Cardiac fibroblast (primary cell): ENCODE measurements at places on chromosomes 3 and 15.

GRCh38 chr3:47594792-47595191 is 16.1 kb upstream of the CSPG5 start:
- DNase-seq = no peak

DNA sequence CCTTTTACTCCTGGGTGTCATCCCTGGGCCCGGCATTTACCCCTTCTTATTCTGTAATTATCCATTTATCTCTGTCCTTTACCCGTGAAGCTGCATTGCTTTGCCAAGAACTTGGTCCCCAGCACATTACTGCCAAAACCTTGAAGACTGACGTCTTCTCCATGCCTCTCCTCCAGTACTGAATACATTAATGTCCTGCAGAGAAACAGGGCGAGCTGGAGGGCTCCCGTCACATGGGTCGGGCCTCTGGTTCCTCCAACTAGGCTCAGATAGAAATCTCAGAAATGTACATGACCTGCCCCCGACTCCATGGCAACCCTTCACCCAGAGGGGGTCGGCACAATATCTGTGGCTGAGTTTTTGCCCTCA is 445 bp downstream of the EFCAB12 start:
- no peak for DNase-seq

GRCh38 chr15:51280838-51281237 is 57.6 kb downstream of the CYP19A1 start:
- DNase-seq = no peak

- DNase-seq = no peak
Observed at GRCh38 chr3:24385012-24385615, 109.5 kb downstream of the THRB start.

GRCh38 chr15:61828860-61829513 is 231.3 kb downstream of the VPS13C start:
- DNase-seq = no peak

DNA sequence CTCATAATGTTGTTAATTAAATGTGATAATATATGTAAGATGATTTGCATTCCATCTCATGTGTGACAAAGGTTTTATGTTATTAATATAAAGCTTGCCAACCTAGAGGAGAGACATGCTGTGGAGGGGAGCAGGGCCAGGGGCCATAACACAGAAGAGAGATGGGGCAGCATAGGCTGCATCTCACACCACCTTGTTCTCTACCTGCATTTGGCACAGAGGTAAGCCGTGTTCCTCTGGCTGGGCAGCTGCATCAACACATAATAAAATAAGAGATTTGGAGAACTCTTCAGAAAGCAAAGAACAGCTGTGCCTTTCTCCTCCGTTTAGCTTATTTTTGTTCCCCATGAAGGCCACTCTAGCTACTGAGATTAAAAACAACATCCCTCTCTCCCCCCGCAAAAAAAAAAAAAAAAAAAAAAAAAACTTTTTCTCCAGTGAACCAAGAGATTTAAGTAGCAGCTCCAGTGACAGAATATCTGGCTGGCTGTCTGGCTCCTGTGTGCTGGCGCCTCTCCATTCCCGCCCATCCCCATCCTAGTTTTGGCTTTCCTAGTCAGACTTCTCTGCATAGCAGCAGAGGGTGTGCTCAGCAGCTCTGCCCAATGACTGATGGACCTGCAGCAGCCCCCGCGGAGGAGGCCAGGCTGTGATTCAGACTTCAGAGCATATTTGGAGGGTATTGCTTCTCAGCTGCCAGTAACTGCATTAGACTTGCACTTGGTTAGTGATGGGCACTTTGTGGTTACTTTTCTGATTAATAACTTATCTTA is 52.2 kb upstream of the STXBP5L start:
- DNase-seq = peak; percentile 81

GRCh38 chr3:69364354-69364753 is 21.5 kb downstream of the FRMD4B start:
- peak; percentile 20 for DNase-seq

GRCh38 chr3:118527514-118528044 is 507.1 kb downstream of the IGSF11 start:
- no peak for DNase-seq

DNA sequence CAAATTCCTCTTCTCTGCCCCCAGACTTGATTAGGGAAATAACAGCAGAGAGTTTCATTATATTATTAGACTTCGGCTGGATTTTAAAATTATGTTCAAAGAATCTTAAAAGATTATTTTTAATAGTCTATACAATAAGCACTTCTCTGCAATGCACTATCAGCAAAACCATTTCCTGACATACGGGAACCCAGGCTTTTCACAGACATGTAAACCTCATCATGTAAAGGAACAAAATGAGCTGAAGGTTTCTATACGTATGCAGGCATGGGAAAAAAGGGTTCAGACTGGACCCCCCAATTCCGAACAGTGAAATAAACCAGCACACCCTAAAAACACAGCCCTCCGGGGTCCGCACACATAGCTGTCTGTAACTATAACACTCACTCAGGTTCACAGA is 77.5 kb upstream of the LMOD3 start:
- DNase-seq = no peak

DNA sequence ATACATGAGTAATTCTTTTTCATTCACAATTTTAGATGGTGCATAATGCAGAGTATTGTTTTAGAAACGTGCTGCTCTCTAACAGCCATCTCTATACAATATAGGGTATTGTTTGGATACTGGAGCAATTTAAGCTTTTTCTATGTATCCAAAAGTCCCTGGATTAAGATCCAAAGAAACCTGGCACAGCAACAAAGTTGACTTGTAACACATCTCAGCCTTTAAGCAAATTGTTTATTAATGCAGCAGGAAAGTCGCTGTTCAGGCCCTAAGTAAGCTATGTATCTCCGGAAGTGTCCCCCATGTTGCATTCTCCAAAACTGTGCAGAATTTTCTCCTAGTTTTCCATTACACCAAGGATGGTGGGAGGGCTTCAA is 7.3 kb downstream of the VGLL4 start:
- no peak for DNase-seq

- DNase-seq = no peak
Observed at GRCh38 chr15:39682366-39682765, 100.3 kb downstream of the FSIP1 start.

DNA sequence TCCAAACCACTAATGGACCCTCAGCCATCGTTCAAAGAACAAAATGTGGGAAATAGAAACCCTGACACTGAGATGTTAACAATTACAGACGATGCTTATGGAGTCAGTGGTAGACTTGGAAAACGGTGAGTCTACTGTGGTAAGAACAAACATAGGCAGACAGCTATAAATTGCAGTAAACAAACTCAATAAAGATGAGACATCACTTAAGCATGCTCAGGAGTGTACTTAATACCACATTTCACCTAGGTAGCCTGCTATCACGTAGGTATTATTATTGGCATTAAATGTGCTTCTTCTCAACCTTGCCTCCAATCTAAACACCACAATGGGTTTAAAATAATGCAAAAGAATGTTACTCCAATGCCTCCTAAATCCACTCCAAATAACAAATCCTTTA is 2.5 kb downstream of the OSBPL10 start:
- no peak for DNase-seq

- no peak for DNase-seq
Observed at GRCh38 chr15:78140292-78140691, 8.9 kb upstream of the IDH3A start.

- peak; percentile 8 for DNase-seq
Observed at GRCh38 chr3:154022606-154023005, 98.6 kb upstream of the ARHGEF26 start.

- DNase-seq = peak; percentile 87
Observed at GRCh38 chr15:38072348-38073177, 138.1 kb downstream of the TMCO5A start.

DNA sequence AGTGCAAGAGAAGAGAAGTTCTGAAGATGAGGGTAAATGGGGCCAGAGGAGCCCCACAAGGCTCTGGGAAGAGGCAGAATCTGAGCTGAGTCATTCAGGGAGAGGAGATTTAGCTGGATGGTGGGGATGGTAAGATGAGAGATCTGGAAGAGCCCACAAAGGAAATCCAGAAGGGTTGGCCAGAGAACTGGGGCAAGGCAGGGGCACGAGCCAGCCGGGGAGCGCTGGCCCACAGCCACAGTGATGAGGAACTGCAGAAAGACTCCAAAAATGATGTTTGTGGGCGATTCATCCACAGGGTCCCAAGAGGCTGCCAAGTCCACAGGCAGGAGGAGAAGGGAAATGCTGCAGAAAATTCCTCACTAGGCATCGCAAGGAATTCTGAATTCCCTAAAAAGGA is 75.9 kb upstream of the ATP2B2 start:
- DNase-seq = peak; percentile 5

GRCh38 chr3:152719264-152719663 is 115.7 kb upstream of the P2RY1 start:
- peak; percentile 40 for DNase-seq

GRCh38 chr15:78220713-78221112 is 13.7 kb downstream of the ACSBG1 start:
- no peak for DNase-seq

GRCh38 chr3:160265088-160265487 is 39.9 kb downstream of the C3orf80 start:
- no peak for DNase-seq

DNA sequence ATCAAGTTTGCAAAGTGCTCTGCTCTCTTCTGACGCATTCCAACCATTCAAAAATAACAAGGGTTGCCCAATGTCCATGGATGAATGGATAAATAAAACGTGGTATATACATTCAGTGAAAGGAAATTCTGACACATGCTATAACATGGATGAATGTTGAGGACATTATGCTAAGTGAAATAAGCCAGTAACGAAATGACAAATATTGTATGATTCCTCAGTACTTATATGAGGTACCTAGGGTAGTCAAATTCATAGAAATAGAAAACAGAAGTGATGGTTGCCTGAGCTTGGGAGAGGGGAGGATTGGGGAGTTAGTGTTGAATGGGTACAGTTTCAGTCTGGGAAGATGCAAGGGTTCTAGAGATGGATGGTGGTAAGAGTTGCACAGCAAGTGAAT is 33.9 kb downstream of the SH3BP5 start:
- DNase-seq = no peak

DNA sequence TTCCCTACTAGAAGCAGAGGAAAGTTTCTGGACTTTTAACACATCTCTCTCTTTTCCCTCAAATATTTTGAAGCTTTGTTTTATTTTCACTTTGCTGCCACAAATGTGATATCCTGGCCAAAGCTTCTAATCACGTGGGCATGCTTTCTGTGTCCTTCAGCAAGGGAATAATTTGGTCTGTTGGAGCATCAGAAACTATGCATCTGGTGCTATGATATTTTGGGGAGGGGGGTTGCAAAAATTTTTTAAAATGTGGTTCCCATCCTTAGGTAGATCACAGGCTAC is 254.2 kb downstream of the GAP43 start:
- DNase-seq = peak; percentile 23

- peak; percentile 18 for DNase-seq
Observed at GRCh38 chr3:123449102-123449996, 459 bp upstream of the ADCY5 start.

DNA sequence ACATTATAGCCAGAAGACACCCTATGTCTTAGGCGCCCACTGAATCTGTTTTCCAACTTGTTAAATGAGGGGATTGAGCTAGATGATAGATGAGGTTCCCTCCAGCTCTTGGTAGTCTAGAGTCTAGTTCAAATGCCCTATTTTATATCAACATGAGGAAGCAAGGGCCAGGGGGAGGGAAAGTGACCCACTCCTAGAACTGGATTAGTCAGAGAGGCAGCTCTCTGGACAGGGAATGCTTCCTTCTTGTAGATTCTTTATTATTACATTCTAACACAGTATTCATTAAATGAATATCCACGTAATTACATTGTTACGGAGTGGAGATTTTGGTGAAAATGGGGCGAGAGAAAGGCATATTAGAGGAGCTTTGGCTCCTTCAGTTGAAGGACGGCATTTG is 89.5 kb downstream of the RAD18 start:
- DNase-seq = no peak

DNA sequence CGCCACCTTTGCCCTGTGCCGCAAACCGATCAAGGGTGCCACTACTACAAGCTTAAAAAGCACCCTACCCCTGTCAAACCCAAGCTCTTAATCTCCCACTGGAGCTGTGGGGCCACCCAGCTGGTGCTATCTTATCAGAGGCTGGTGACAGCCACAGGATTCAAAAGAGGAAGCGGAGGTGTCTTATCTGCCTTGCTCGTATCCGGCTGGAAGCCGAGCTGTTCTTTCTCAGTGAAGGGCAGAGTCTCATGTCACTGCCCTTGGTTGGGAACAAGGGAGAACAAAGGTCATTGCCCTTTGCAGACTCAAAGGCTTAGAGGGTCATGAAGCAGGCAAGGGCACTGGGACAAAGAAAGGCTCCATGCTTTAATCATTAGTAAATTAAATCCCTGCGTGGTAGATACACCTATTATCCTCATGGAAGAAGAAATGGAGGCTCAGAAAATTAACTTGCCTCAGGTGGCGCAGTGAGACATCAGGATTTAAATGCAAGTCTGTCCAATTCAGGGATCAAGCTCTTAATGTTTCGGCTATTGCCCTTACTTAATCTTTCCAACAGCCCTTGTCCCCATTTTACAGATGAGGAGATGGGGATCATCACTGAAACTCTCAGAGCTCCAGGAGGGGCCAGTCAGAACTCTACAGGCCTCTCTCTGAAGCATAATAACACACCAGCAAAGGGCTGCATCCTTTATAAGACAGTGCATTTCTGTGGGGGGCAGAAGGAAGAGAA is 360.0 kb upstream of the PROK2 start:
- DNase-seq = no peak

DNA sequence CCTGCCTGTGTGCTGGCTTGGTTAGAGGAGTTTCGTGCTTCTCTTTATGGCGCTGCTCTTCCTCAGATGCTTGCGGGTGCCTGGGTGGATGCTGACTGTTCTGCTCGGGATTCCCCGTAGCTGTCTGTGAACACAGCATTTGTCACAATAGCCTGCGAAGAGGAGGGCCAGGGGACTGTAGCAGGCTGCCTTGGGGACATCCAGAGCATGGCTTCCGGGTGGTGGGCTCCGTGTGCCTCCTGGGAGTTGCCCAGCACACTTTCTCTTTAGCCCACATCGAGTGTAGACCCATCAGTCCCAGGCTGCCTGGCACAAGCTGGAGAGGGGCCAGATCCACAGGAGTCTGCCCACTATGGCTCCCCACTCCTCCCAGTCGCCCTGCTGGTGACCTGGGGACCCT is 22.4 kb downstream of the LRRK1 start:
- no peak for DNase-seq

- DNase-seq = peak; percentile 43
Observed at GRCh38 chr15:95615436-95615835, 715.1 kb upstream of the NR2F2 start.

DNA sequence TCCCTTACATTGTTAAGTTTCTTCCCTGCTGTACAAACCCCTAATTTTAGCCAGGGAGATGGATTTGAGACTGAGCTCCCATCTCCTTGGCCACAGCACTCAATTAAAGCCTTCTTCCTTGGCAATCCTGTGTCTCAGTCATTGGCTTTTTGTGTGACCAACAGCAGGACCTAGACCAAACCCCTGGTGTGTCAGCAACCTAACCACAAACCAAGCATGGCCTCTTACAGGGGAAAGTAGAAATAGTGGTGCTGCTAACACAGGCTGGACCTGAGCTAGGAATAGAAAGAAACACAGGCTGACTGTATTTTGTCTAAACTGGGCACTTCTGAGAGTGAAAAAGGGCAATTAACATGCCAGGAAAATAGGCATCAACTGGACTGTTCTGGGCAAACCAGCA is 37.9 kb downstream of the PPCDC start:
- peak; percentile 47 for DNase-seq

GRCh38 chr3:14846226-14846880 is 27.6 kb downstream of the FGD5 start:
- no peak for DNase-seq

- DNase-seq = peak; percentile 23
Observed at GRCh38 chr3:190443257-190443656, 6.4 kb downstream of the TMEM207 start.
